ENCODE measurements at places on chromosomes 3 and 15.

GRCh38 chr15:68199340-68199739 lies 5.8 kb downstream of the CALML4 start:
- no peak for DNase-seq

- DNase-seq, result no peak
These were observed 20.6 kb downstream of the IQGAP1 start for GRCh38 chr15:90408657-90409056.

- DNase-seq, result no peak
These were observed 75.9 kb upstream of the FGF12 start for GRCh38 chr3:192802957-192803899.

- DNase-seq, result no peak
These were observed 627.9 kb downstream of the SI start for GRCh38 chr3:164450276-164450905.

DNA sequence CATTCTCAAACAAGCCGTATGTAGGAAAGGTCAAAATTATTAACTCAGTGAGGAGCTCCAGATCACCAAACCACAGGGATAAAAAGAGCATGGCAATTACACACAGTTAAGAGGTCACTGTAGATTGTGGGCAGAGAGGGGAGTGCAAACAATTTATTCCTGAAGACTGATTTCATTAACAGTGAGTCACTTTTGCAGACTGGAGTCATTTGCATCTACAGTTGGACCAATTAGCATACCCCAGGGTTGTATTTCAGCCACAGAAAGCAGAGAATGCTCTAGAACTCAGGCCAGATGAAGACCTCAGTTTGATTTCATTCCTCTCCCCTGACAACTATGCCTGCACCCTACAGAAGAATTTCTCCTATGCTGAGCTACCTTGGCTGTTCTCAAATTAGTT lies 40.1 kb downstream of the SETMAR start:
- DNase-seq, result no peak

DNA sequence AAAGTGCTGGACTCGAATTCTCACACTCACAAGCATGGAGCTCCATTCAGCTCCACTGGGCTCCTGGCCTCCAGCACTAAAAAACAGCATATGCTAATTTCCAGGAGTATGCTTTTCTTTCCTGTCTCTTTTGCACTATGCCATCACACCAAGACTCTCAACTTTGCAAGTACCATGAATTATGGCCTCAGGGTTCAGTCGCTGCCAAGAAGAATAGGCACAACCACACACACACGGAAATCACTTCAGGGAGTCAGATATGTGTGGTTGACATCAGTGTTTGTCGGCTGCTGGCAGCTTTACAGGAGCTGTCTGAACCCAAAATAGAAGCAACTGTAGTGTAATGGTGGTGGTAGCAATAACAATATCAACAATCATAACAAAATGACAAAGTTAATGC lies 305.0 kb upstream of the SLCO3A1 start:
- no peak for DNase-seq

- no peak for DNase-seq
These were observed 372.8 kb downstream of the TIGIT start for GRCh38 chr3:114666623-114667022.

DNA sequence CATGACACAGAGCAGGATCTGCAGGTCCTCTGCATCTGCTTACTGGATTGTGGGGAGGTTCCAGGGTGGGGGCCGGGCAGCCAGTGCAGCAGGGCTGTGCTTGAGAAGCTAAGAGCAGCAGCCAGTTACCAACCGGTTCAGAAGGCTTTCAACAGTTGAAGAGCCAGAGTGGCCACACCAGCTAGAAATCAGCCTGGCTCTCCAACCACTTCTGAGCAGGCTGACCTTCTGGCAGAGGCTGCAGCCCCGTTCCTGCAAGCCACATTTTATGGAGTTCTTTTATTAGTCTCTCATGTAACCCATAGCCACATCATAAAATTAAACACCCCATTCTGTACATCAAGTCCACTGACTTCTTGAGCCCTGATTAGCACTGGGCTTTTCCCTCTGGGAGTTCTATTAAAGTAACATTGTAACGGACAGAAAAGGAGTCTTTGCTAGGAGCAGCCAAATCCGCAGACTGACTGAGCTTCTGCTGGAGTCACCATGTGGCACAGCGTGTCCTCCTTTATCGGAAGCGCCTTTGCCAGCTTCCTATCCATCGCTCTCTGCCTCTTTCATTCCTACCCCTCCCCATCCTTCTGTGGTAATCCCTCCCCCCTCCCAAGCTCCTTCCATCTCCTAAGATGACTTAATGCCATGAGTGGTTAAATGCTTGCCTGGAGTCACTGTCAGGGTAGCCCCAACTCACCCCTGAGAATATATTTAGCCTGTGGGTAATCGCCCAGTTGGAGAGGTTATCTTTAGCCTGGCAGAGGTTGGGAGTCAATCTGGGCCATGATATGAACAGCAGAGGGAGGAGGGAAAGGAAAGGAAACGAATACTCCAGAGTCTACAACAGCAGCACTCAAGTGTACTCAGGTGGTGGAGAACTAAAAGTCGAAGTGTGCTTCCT lies 138.5 kb upstream of the HES1 start:
- no peak for DNase-seq

DNA sequence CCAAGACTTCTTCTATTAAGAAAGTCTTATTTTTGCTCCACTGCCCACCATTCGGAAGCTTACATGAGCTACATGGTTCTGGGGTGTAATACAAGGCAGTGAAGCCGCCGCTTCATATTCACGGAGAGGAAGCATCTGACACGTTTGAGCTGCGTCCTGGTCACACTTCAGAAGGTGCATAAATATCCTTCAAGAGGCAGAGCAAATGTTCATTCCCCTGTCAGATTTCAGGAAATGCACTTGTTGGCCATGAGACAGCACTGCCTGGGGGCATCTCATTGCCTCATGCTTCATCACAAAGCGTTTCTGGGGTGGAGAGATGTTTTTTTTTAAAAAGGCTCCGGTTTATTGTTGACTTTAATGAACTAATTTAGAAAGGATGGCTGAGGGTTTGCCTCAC lies 119.9 kb downstream of the CADPS start:
- no peak for DNase-seq

DNA sequence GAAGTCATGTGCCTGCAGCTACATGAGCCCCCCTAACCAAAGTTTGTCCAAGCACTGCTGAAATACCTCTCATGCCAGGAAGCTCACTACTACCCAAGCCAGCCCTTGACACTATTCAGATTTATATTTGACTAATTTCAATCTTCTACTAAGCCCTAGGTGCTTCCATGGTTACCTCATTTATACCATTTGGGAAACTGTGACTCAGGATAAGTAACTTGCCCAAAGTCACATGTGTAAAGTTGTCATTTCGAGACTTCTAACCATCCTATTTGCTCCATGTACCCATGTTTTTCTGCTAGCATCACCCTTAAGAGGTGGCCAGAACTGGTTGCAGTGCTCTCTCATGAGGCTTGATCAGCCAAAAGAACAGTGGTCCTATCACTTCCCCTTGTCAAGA lies 20.7 kb upstream of the TIMP4 start:
- no peak for DNase-seq

DNA sequence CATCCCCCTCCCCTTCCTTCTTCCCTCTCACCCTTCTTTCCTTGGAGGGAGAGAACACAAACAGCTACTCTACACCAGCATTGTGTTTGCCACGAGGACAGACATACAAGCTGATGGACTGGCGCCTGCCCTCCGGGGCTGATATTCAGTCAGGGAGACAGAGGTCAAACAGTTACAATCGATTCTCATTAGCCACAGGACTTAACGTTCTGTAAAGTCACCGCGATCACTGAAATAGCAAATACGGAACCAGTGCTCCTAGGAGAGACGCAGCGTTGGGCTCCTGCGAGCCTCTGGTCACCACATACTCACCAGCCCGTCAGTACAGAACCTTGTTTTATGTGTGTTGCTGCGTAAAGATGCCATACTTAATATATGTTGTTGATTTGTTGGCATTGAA lies 108.8 kb downstream of the LRRK1 start:
- DNase-seq, result no peak
